Omental fat pad (tissue), 4 donors: ENCODE measurements at places on chromosomes 2 and 18.

- no peak for DNase-seq
Measured at GRCh38 chr2:148578493-148578884, 66.1 kb upstream of the EPC2 start.

GRCh38 chr2:165791421-165792103 is 2.5 kb downstream of the GALNT3 start:
- no peak for DNase-seq

GRCh38 chr2:42351864-42352263 is 9.2 kb downstream of the COX7A2L start:
- no peak for DNase-seq

- no peak for DNase-seq
Measured at GRCh38 chr2:104923665-104924064, 69.8 kb downstream of the POU3F3 start.

GRCh38 chr2:110120171-110121051 is 4.8 kb upstream of the MALL start:
- no peak for DNase-seq

DNA sequence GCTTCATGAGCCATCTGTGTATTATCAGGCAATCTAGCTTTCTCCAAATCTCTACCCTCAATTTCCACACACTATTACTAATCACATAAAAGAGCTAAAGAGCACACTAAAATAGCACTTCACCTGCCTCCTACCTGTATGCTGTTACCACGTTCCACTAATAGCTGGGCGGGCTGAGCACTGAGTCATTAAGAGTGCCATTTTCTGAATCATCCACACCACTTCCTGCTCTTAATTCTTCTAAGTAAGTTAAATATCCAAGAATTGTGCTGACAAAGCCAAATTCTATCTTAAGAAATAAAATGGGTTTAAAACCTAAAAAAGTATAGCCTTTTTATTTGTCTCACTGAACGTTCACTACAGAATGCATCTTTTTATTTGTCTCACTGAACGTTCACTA is 35.7 kb downstream of the NOL10 start:
- DNase-seq, result no peak

DNA sequence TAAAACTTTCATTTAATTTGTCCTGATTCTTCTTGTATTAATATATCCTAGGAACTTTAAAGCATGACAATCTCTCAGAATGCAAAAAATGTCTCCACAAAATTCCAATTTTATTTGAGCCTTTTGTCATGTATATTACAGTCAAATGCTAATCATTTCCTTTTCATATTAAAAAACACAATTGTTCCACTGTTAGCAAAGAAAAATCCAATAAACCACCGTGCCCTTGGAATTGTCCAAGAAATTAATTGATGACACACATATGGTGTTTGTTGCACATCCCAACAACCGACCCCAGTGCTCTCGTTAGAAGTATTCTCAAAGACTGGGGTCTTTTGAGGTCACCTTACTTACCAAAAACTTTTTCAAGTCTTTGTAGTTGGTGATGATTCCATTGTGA is 28.1 kb downstream of the GFPT1 start:
- no peak for DNase-seq

DNA sequence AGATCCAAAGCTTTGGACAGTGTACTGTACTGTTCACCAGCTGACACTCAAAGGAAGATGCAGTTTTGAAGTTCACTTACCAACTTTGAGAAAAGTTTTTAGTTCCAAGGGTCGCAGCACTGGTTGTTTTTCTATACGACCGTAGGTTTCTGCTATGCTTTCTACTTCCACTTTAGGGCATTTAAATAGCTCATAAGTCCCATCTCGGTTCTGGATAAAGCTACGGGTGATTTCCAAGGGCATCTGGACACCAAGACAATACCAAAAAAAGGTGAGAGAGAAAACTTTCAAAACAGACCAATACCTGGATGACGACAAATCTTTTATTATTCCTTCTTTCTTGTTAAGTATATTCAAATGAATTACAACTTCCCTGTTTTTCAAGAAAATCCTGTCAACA is 30.3 kb downstream of the C2orf42 start:
- no peak for DNase-seq

- no peak for DNase-seq
Measured at GRCh38 chr2:229422063-229422462, 151.0 kb upstream of the PID1 start.

- DNase-seq, result no peak
Measured at GRCh38 chr2:237966250-237966564, 607 bp upstream of the UBE2F start.

GRCh38 chr2:211468877-211469663 is 912.7 kb downstream of the CPS1 start:
- no peak for DNase-seq

DNA sequence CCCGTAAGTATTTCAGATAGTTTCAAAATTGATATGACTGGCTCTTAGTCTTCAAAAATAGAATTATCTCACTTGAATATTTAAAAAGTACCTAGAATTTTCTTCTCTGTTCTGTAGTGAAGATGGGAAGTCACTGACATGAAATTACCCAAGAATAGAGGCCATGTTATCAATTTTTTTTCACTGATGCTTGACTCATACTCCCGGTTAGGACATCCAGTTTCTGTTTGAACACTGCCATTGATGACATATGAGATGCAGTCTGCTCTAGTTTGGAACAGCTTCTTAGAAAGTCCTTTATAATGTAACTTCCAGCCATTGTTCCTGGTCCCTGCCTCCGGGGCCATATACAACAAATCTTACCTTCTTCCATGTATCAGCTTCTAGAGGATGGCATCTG is 26.0 kb downstream of the MAP3K20 start:
- DNase-seq, result no peak

GRCh38 chr18:48392268-48392667 is 16.9 kb downstream of the ZBTB7C start:
- no peak for DNase-seq

- no peak for DNase-seq
Measured at GRCh38 chr2:82879803-82880202, 1579.3 kb downstream of the SUCLG1 start.

- DNase-seq, result no peak
Measured at GRCh38 chr2:232802091-232802490, 25.7 kb upstream of the KCNJ13 start.

GRCh38 chr18:32349728-32350395 is 120.8 kb downstream of the GAREM1 start:
- DNase-seq, result peak; percentile 83

DNA sequence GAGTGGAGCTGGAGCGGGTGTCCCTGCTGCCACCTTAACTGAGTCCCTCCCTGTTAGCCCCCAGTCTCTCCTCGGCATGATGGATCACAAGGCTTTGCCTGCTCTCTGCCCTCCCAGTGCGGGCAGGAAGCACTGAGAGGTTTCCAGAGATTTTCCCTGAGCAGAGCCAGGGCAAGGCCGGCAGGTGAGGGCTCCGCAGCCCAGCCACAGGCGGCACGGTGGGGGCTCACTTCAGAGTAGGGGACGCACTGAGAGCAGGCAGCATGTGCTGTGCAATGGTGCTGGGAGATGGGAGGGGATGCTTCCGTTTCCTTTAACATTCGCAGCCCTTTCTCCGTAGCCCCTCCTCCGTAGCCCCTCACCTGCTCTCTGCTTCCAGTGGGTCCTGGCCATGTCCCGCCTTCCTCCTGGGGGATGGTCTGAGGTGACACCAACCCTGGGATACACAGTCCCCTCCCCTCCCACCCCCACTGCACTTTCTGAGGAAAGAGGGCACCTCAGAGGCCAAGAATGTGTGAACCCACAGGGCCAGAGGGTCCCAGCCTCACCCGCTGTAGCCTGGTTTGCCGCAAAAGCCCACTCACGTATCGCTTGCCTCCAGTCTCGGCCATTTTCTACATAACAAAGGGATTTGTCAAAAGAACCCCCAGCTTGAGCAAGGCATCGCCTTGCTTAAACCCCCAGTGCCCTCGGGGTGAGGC is 10.7 kb downstream of the KCNF1 start:
- no peak for DNase-seq

- DNase-seq, result no peak
Measured at GRCh38 chr2:133390156-133390555, 178.1 kb downstream of the NCKAP5 start.

GRCh38 chr2:16224298-16225045 is 284.1 kb downstream of the MYCN start:
- DNase-seq, result no peak

GRCh38 chr18:40249390-40250080 is 1705.5 kb upstream of the PIK3C3 start:
- no peak for DNase-seq
